ENCODE measurements at places on chromosomes 4 and X.

DNA sequence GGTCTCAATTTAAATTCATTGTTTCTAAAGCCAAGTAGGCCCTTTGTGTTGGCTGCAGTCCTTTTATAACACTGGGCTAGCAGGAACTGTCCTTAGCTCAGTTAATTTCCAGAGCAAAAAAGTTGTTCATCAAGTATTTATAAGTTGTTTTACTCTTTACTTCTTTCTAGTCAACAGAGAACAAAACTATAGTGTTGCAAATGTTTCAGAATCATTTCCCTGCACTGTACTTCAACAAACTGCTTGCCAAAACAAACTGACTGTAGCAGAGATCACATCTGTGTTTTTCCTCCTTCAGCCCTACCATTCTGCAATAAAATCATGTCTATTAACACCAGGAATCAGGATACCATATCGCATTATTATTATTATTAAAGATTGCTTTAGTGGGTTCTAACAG is 168.5 kb upstream of the SH3RF1 start:
- DNase-seq, result no peak

GRCh38 chr4:100989401-100989800 is 357.9 kb downstream of the PPP3CA start:
- DNase-seq, result no peak

GRCh38 chr4:96677499-96677898 is 837.6 kb downstream of the PDHA2 start:
- no peak for DNase-seq

DNA sequence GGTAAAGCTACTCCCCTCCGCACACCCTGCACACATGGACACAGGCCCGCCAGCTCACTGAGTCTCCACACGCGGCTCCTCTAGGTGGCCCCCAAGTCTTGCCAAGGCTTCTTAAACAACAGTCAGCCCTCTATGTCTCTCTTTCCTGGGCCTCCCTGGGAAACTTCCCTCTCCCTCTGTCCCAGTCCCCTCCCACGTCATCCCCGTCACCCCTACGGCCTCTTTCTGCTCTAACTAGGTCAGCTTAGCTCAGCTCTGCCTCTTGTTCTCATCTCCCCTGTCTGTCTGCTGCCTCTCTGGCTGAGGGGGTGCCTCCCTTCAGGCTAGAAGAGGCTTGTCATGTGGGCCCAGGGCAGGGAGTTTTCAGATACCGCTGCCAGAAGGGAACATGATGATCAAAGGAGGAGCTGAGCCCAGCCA is 38.8 kb downstream of the SEPTIN6 start:
- DNase-seq, result no peak

DNA sequence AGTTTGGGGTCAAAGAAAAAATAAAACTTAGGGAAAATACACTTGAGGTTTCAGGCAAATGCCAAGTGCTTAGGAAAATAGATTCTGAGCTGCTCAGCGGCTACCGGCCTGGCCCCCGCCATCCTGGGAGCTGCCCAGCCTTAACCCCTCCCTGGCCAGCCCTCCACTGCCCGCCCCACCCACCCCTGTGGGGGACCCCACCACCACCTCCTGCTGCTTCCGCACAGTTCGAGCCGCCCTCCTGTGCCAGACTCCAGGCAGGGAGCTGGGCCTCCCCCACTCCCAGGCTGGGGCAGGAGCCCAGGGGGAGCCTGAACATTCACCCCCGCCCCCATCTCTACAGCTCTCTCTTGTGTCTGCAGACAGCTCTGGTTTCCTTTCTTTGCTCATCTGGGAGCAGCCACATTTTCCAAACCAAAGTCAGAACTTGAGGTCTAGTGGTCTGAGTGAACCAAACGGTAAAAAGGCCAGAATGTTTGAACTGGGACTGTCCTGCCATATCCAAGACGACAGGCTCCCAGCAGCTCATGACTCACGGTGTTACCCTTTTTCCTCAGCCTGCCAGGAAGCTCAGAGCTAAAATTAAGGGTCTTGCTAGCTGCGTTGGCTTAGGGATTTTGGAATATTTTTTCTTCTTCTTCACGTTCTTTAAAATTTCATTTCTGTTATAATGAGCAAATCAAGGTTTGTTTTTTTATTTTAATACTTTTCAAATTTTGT is 4.7 kb upstream of the FGFR3 start:
- no peak for DNase-seq

- DNase-seq, result no peak
Measured at GRCh38 chr4:14863418-14864364, 138.6 kb upstream of the CPEB2 start.
